Activated naive CD4-positive, alpha-beta T cell treated with anti-CD3 and anti-CD28 coated beads for 36 hours (primary cell): ENCODE measurements at places on chromosomes 6 and 20. TPM values are rescaled to one million over a fixed set of nuclear protein-coding genes. Genes with fewer than 3 reads are reported as not detected.
A peak's percentile ranks its signal among the peaks of the same experiment; 100 is the strongest.

Gene VAPB
- total RNA-seq, result 27.9 TPM

GRCh38 chr20:63734946-63735858 lies 1.3 kb upstream of the LIME1 start:
- DNase-seq, result no peak

Gene CRISP3
- total RNA-seq, result not detected

Gene AVP
- total RNA-seq, result not detected

- peak; percentile 64 for DNase-seq
Observed at GRCh38 chr6:29720863-29721262, 2.4 kb upstream of the HLA-F start.

- DNase-seq, result peak; percentile 89
Observed at GRCh38 chr6:157755746-157756411, 67.2 kb upstream of the SNX9 start.

DNA sequence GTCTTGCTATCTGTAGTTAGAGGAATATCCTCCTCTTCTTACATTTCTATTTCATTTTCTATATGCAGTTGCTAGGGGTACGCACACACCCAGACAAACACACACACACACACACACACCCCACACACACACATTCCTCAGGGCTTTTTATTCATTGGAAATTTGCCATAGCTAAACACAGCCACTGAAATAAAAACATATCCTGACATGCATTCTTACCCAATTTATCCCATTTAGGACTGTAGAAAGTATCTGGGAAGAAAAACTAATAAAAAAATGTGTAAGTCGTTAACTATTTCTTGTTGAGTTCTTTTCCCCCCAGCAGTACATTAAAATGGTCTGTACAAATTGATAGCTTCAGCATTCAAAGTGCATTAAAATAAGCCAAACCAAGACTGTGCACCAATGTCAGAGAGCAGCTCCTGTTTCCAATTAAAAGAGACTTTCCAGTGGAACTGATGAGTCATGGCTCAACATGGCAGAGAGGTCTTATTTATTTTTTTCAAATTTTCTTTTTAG lies 357.9 kb upstream of the AGPAT4 start:
- DNase-seq, result no peak

DNA sequence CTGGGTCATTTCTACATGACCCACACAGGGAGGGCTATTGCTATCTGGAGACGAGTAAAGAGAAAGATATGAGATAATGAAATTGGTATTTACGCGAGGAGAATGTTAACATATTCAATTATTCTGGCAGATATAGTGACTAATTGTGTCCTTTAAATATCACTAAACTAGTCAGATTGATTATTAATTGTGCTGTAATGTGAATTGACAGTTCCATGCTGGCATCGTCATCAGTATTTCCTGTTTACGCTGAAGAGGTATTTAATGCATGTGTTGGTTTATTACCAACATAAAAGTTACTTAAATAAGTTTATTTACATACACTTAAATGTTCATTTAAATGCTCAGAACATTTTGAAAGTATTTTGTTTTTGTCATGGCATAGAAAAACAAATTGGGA lies 35.7 kb upstream of the OGFRL1 start:
- DNase-seq, result no peak

- DNase-seq, result no peak
Observed at GRCh38 chr20:11271319-11271718, 597.5 kb upstream of the JAG1 start.

- no peak for DNase-seq
Observed at GRCh38 chr6:83258517-83258916, 65.4 kb downstream of the RWDD2A start.

GRCh38 chr20:906001-906520 lies 10.1 kb downstream of the ANGPT4 start:
- DNase-seq, result no peak

DNA sequence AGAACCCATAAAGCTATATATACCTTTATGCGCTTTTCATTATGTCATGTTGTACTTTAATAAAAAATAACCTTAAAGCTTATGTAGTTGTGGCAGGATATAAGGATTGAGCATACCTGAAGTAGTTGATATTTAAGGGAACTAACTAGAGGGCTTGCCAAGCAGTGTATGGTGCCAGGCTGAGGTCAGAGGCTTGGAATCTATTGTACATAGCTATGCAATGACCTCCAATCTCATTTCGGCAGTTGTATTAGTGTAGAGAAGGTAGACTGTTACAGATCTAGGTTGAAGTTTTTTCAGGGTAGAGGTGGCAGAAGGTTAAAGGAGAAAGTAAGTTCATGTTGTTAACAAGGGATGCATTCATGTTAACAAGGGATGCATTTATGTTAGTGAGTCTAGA lies 397.7 kb upstream of the HS3ST5 start:
- no peak for DNase-seq

GRCh38 chr6:168681748-168682147 lies 240.8 kb downstream of the SMOC2 start:
- no peak for DNase-seq

Gene HLA-DRB5
- 0.42 TPM for total RNA-seq

GRCh38 chr6:34044945-34045595 lies 100.8 kb downstream of the GRM4 start:
- peak; percentile 38 for DNase-seq

DNA sequence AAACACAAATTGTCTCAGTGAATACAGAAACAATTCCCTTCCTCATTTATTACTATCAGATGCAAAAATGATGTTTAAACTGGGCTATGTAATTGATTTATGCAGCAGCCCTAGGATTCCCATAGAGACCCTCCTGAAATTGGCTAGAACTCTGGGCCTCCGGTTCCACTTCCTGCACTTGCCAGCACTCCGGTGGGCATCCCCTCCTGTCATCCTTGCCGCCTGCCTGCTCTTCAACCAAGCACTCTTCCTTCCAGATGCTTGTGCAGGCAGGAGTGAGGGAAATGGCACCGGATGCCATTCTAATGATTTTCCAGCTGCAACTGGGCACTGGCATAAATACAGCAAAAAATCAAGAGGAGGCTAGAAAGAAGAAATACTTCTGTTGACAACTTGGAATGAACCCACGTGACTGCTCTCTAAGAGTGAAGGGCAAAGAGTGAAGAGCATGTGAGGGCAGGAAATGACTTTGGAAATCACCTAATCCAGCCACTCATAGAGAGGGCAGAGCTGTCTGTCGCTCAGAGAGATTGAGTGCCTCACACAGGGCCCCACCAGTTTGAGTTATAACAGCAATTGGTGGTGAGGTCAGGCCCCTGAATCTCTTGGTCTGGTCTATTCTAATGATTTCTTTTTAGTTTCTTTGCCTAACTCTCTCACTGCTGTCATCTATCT lies 3.7 kb upstream of the NEDD9 start:
- peak; percentile 76 for DNase-seq

Gene HCRTR2
- not detected for total RNA-seq

Gene BEND6
- not detected for total RNA-seq

DNA sequence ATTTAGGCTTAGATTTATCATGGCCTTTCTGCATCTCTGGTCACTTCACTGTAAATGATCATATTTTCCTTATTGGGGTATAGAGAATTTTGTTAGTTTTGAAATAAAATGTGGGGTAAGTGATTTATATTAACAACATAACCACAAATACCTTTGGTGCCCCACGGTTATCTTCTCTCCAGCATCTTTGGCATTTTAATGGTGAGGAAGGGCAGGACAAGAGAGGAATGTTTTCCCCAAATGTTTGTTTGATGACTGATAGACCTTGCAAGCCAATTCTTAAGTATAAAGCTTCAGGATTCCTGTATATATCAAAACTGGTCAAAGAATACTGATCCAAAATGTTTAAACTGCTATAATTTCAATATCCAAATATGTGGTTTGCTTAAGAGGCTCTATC lies 171.6 kb upstream of the SMLR1 start:
- no peak for DNase-seq

Gene MYL9
- not detected for total RNA-seq

- no peak for DNase-seq
Observed at GRCh38 chr6:122712093-122712447, 67.4 kb upstream of the FABP7 start.

DNA sequence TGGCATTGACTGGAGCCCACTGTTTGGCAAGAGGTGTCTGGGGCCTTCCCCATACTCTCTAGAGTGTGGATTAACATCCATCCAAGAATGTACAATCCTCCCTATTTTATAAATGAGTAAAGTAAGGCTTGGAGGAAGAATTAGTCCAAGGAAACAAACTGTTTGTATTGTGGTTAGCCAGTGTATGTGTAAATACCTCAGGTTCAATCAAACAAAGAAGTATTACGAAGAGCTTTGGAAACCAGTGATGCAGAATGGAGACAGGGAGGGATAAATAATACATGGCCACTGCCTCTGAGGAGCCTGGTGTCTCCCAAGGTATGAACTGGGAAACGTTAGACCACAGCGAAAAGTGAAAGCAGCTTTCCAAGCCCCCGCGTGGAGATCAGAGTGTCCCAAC lies 226.6 kb upstream of the RIN2 start:
- DNase-seq, result no peak

DNA sequence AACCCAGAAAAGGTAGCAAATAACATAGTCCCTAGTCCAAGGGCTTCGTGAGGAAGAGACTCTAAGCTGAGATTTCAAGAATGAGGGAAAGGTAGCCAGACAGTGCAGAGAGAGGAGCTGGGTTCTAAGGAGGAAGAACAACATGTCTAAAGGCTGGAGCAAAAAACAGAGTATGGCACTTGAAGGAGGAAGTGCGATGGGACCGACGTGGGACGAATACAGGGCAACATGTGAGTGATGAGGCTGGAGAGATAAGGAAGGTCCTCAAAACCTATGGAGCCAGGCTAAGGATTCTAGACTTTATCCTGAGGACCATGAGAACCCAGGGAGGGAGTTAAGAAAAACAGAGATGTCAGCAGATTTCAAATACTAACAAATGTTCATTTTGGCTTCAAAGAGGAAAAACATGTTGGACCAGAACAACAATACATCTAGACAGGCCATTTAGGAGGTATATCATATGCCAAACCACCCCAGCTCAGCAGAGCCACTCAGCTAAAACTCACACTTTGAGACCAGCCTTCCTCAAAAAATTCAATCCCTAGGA lies 17.5 kb downstream of the ATXN1 start:
- no peak for DNase-seq

- no peak for DNase-seq
Observed at GRCh38 chr6:154864066-154864430, 130.8 kb downstream of the SCAF8 start.

- no peak for DNase-seq
Observed at GRCh38 chr20:3312940-3313682, 74.1 kb upstream of the SLC4A11 start.

Gene GNMT
- total RNA-seq, result not detected

Gene C2
- total RNA-seq, result 1.6 TPM

Gene TRIM31
- total RNA-seq, result not detected

DNA sequence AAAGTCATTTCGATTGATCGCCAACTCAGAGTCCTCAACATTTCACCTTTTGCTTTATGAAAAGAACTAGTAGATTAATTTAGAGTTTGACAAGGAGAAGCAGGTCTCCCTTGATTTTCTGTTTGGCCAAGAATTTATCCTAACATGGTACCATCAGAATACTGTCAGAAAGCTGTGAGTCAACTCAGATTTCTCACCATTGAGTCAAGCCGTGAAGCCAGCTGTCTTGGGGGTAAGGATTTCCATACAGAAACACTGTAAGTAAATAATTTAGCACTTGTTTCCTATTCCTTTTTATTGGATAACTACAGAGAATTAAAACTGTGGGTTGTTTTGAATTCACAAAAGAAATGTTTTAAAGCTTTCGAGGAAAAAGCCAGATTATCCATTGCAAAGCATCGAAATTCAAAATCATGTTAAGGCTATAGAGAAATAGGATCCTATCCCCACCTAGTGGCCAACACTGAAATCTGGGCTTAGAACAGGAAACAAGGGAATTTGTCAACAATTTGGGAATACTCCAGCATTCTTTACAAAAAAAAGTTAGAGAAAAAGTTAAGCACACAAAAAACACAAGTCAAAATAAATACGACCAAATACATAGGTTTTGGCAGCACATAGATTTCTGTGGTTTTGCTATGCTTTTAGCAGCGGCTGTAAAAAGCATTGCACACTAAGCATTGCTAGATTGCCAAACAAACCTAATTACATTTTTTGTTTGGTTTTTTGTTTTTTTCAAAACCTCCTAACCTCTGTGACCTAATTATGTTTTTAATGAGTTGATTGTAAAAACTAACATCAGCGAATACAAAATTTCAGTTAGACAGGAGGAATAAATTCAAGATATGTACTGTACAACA lies 44.2 kb downstream of the COL11A2 start:
- DNase-seq, result no peak

GRCh38 chr6:14540810-14541540 lies 423.4 kb downstream of the CD83 start:
- no peak for DNase-seq

DNA sequence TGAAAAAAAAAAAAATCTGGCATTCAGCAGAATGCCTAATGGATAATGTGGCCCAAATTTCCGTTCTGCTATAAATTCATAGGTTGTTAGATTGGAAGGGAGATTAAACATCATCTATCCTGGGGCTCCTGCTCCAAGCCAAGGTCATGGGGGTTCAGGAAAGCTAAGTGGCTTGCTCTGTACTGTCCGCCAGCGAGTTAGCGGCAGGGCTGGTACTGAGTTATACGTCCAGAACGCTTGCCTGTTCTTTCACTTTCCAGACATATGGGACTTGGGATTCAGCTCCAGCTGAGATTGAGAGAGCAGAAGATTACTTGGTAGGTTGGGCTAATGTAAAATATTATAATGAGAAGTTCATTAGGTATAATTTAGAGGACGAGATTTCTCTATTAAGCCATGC lies 858 bp downstream of the RWDD1 start:
- peak; percentile 21 for DNase-seq

DNA sequence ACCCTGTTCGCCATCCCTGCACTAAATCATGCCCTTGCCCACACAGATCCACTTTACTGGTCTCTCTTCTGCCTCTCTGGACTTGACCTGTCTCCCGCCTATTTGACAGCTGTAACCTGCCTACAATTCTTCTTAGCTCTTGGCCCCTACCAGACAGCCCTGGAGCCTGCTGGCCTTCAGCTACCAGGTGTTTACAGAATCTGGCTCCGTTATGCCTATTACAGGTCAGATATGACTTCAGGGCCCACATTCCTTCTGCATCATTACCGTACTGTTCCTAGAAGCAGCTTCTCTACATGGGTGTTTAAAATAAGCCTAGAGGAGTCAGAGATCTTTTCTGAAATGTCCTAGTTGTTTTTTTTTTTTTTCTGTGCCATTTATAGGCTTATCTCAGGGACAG lies 45.4 kb upstream of the CCN6 start:
- DNase-seq, result no peak

DNA sequence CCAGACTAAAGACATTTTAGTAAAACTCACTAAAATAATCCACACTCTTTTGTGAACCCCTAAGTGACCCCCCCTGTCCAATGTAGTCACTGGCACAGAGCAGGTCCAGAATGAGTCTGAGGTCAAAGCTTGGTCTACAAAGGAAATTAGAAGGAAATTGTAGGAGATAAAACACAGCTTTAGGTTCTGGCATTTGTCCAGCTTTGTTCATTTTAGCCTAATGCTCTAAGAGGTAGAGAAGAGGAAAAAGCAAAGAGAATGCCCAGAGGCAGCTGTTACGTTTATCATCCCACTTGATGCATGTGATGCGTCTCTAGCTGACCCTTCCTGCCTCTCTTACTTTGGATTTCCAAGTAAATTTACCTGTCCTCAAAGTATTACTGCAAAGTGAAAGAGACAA lies 62.5 kb downstream of the CNKSR3 start:
- DNase-seq, result no peak
